ENCODE measurements at places on chromosomes 2 and 18.
A peak's percentile ranks its signal among the peaks of the same experiment; 100 is the strongest.

- peak; percentile 58 for DNase-seq
Measured at GRCh38 chr18:21682371-21683051, 22.1 kb downstream of the ABHD3 start.

DNA sequence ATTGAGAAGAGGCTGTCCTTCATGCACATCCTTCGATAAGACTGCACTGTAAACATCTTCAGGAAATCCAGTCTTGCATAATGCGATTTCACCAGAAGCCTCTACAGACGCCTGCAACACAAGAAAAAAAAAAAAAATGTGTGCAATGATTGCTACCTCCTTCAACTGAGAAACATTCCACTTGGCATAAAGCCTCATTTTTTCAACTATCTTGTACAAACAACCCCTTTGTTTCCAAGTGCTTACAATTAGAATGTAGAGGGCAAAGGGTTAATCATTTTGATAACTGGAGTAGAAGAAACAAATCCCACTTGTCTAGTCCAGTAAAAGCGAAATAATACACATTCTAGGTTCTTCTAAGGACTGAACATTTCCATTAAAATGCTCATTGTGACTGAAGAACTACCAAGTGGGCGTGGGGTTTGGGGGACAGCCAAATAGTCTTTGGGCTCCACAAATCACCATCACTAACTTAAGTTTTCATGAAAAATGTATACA, 29.2 kb downstream of the CDH2 start:
- DNase-seq: peak; percentile 28

DNA sequence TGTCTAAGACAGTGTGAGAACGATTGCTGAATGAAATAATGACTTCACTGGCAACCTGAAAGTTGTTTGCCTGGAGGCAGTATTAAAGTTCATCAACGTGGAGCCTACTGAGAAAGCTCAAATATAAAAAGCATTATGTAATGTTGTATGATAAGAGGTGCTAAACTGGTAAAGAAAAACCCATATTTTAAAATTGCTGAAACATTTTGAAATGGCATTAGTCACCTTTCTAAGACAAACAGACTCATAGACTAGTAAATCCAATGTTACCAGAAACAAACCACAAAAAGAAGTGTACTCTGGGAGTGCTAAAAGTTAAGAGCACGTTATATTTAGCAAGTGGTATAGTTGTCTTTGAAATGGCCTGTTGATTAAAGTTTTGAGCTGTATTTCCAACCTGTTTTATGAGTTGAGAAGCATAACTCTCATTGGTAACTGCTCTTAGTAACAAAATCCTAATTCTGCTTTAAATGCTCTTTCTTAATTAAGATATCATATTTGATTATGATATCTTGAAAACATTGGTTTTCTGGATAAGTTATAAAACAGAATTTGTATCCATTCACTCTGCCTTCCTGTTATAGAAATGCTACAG, 62.7 kb downstream of the CYP1B1 start:
- DNase-seq: no peak

- DNase-seq: no peak
Measured at GRCh38 chr2:10375570-10376281, 72.4 kb downstream of the ODC1 start.

DNA sequence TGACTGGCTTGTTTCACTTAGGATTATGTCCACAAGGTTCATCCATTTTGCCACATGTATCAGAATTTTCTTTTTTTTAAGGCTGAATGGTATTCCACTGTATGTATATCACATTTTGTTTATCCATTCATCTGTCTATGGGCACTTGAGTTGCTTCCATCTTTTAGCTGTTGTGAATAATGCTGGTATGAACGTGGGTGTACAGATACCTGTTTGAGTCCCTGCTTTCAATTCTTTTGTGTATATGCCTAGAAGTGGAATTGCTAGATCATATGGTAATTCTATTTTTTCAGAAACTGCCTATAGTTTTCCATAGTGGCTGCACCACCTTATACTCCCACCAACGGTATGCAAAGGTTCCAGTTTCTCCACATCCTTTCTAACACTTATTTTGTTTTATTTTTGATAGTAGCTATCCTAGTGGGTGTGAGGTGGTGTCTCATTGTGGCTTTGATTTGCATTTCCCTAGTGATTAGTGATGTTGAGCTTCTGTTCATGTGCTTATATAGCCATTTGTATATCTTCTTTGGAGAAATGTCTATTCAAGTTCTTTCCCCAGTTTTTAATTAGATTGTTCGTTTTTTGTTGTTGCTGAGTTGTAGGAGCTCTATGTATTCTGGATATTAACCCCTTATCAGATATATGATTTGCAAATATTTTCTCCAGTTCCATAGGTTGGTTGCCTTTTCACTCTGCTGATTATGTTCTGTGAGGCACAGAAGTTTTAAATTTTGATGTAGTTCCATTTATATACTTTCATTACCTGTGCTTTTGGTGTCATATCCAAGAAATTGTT, 40.7 kb downstream of the TTC39C start:
- no peak for DNase-seq

DNA sequence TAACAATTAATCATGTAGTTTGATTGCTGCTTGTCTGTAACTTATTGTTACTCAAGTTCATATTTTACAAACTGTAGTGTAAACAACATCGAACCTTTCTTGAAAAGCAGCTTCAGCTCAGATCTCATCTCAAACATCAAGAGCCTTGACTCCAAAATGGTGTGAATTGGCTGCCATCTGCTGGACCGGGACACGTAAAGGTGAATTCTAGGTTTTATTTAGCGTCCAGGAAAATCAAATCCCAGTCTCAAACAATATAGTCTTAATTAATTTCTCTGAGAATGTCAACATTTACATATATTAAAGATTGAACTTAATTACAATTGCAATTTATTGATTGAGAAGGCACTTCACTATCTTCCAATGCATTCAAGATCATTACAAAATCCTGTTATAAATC, 453.0 kb downstream of the GALR1 start:
- DNase-seq: no peak
